ENCODE measurements at places on chromosomes 3 and 15.

DNA sequence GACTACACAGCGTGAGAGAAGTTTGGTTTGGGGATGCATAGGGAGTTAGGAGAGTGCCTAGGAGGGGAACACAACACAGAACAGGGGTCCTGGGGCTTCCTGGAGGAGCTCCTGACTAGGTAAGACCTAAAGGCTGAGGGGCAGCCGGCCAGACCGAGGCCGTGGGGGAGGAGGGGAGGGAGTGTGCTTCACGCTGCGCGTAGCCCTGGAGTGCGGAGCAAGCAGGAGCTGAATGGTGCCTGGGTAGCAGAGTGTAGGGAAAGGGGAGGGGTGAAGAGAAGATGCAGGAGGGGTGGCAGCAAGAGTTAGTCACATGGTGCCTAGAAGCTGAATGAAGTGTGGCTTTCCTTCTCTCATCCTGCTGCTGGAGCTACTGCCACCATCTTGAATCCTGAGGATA, 32.4 kb upstream of the HHATL start:
- DNase-seq: no peak

- DNase-seq: no peak
These were observed 145.8 kb upstream of the THRB start for GRCh38 chr3:24640330-24640877.

DNA sequence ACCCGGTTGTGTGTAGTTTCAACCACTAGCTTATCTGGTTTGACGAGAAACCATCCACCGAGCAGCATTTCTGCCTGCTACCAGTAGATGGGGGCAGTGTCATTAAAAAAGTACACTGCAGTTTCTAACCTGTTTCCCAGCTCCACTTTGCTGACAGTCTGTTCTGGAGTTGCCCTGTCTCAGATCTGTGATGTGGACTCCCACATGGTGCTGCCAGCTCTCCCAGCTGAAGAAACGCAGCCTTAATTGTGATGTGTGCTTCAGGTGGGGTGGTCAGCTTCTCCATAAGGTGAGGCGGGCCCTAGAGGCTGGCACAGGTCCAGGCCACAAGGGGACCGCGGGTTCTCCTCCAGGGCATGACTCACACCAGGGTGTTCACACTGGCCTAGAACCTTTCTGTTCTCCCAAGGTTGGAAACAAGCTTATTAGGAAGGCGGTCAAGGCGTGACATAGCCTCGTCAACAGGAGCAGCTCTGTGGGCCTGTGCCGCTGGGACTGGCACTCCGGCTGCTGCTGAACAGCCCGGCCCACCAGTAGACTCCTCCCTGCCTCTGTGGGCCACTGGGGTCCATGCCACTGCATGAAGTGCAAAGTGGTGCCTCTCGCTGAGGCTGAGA, 2.9 kb upstream of the FAM43A start:
- no peak for DNase-seq

DNA sequence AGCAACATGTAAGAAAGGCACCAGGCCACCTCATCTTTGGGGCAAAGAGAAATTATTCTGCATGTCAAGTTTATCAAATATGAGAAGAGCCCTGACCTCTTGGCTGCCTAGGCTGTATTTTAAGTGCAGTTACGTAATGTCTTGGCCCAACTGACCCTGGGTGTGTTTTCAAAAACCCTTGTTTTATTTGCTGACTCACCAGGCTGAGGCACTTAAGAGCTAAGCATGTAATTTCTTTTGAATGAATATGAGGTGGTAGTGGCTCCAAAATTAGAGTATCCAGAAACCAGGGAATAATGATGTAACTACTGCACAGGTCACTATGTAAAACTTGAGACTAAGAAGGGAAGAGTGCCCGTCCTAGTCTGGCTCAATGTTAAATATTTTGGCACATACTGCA, 24.3 kb downstream of the PGPEP1L start:
- DNase-seq: peak; percentile 91

DNA sequence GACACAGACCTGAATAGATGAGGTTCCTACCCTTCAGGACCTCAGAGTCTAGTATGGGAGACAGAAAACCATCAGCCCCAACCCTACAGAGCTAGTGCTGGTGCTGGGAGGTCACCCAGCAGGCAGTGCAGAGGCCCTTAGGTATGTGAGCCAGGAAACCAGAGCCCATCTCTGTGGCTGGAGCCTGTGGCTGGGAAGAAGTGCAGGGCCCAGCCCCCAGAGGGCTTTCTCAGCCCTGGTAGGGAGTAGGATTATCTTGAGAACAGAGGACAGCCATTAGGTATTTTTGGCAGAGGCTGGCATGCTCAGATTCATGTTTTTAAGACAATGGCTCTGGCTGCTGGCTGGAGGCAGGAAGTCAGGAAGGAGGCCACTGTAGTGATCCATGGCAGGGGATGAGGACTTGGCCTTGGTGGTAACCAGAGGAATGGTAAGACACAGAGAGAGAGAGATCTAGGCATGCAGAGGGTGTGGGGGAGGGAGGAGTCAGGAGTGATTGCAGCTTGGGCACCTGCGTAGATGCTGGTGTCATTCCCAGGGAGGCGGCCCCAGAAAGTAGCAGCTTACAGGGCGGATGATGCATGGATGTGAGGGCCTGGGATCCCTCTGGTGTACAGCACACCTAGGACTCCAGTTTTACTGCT, 220.9 kb upstream of the EIF1B start:
- DNase-seq: peak; percentile 68

GRCh38 chr3:49761661-49762060, 24.7 kb downstream of the IP6K1 start:
- no peak for DNase-seq

DNA sequence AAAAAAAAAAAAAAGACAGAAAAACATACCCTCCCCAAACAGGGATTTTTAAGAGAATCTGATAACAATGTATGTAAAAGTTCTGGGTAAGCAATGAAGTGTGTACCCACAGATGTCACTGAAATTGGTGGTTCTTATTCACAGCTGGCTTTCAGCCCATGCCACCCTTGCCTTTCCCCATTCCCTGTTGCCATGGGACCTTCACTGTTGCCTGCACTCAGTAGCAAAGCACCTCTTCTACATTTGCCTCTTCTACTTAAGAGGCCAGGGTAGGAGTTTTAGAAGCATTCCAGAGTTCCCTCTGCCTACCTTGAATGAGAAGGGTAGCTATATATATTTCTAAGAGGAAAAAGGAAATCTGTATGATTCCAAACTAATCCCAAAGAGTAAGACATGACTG, 57.4 kb downstream of the FMN1 start:
- DNase-seq: no peak

DNA sequence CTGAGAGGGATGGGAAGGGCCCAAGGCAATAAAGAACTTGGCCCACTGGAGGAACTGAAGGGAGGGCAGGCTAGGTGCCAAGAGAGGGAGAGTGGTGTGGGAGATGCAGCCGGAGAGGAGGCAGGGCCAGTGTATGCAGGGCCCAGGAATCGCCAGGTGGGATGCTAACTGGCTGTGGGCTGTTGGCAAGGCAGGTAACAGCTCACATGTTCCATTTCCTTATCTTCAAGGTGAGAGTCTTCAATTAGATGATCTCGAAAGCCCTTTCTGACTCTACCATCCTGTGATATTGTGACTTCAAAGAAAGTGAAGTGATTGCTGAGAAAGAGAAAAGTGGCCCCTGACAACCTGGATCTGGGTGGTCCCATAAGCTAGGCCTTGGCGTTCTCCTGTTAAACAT, 49.0 kb downstream of the CASR start:
- no peak for DNase-seq

DNA sequence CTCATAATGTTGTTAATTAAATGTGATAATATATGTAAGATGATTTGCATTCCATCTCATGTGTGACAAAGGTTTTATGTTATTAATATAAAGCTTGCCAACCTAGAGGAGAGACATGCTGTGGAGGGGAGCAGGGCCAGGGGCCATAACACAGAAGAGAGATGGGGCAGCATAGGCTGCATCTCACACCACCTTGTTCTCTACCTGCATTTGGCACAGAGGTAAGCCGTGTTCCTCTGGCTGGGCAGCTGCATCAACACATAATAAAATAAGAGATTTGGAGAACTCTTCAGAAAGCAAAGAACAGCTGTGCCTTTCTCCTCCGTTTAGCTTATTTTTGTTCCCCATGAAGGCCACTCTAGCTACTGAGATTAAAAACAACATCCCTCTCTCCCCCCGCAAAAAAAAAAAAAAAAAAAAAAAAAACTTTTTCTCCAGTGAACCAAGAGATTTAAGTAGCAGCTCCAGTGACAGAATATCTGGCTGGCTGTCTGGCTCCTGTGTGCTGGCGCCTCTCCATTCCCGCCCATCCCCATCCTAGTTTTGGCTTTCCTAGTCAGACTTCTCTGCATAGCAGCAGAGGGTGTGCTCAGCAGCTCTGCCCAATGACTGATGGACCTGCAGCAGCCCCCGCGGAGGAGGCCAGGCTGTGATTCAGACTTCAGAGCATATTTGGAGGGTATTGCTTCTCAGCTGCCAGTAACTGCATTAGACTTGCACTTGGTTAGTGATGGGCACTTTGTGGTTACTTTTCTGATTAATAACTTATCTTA, 52.2 kb upstream of the STXBP5L start:
- no peak for DNase-seq

DNA sequence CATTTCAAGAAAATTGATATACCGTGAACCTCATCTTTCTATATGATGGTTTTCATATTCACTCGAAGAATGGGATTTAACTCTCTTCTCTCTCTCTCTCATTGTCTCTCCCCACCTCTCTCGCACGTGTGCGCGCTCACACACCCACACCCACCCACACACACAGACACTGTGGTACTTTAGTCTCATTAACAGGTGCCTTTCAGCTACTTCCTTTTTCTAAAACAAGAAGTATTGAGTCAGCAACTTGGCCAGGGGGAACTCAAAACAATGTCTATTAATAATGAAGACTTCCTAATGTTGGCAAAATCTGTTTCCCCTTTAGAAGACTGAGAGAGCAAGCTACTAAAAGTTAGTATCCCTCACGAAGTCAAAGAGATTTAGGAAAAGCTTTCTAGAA, 150.7 kb downstream of the TMCO5A start:
- DNase-seq: no peak

DNA sequence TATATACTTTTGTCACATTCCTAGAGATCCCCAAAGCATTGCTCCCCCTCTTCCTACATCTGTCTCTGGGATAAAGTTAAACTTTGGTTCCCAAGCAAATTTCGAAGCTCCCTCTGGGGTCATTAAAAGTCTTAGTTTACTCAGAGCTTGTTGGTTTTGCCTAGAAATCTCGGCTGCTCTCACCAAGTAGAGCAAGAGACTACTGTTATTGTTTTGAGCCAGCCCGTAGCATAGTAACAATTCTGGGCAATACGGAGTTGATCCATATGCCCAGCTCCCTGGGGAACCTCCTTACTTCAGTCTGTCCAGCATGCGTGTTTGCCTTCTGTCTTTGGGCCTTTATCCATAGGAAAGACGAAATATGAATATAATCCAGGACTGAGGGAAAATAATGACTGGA, 10.0 kb upstream of the P3H2 start:
- no peak for DNase-seq

- DNase-seq: no peak
These were observed 16.7 kb upstream of the CCDC174 start for GRCh38 chr3:14634763-14635400.

- no peak for DNase-seq
These were observed 53.6 kb downstream of the PAK2 start for GRCh38 chr3:196793246-196793645.

DNA sequence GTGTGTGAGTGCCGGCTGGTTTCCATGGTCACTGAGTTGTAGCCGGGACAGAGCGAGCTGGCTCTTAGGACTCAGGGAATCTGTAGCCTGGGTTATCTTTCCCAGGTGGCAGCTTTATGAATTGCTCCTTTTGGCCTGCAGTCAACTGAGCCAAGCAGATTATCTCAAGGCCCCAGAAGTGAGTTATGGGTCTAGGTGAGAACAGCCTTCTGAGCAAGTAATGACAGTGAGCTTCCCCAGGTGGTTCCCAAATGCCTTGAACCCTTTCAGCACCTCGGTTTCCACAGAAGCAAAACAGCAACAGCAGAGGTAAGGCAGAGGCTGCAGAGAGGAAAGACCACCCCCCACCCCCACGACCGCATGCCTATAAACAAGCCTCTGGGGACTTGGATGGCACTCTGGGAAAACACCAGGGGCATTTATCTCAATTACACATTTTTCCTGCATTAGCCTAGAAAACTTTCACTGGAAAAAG, 56.7 kb upstream of the DGKG start:
- no peak for DNase-seq

- DNase-seq: peak; percentile 74
These were observed 147.7 kb downstream of the SMAD6 start for GRCh38 chr15:66849746-66850077.

DNA sequence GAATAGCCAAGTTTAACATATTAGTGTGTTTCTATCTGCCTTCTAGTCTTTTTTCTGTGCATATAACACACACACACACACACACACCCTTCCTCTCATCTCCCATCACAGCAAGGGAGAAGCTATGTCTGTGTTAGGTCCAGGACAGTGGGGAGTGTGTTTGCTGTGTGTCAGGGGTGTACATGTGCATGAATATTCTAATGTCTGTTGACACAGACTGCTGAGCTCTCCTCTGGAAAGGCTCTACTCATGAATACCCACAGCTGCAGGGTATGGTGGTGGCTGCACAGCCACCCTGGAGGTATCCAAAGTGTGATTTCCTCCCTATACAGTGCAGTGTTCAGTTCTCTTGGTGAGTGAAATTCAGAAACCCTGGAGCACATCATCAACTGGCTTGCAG, 42.9 kb downstream of the ARNT2 start:
- DNase-seq: no peak

DNA sequence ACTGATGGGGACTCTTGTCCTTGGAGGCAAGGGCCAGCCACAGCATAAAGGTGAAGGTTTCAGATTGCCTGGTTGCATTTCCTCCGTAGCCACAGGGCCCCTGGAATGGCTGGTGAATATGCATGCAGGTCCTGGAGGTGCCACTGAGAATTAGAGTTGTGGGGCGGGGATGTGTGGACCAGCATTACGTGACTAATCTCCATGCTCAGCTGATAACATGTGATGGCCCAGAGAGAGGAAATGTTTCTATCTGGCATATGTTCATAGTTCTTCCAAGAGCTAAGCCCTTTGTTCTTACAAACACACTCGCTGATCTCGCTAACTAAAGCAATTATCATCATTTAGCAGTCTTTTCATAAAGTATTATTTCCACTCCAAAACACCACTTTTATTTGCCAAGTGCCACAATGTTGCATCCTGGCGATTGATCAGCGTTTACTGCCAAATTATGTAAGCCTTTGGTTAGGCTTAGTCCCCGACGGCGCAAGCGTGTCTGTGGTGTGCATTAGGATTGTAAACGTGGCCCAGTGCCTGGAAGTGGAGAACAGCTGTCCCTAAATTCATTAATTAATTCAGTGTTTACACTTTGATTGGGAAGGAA, 55.9 kb downstream of the CGNL1 start:
- DNase-seq: no peak

- no peak for DNase-seq
These were observed 16.4 kb upstream of the CFAP100 start for GRCh38 chr3:126378341-126378751.

GRCh38 chr15:28900041-28900891, 14.5 kb downstream of the APBA2 start:
- DNase-seq: no peak

Measured in esophagus muscularis mucosa (tissue), 4 donors.